ENCODE measurements at places on chromosomes 11 and 22. TPM values are rescaled to one million over a fixed set of nuclear protein-coding genes. Genes with fewer than 3 reads are reported as not detected.
A peak's percentile ranks its signal among the peaks of the same experiment; 100 is the strongest.

GRCh38 chr22:42434748-42435425 is 2.7 kb upstream of the NFAM1 start:
- no peak overlapping the region for H3K4me3 ChIP-seq
- H3K4me1 ChIP-seq: peaks cover 23% of the 10 kb centered on the region
- H3K36me3 ChIP-seq: no peaks in the 10 kb centered on the region
- peaks cover 19% of the 10 kb centered on the region for H3K27me3 ChIP-seq
- H3K27ac ChIP-seq: no peak overlapping the region

- H3K4me1 ChIP-seq: peaks cover 48% of the 10 kb centered on the region
- no peak overlapping the region for H3K27ac ChIP-seq
- no peaks in the 10 kb centered on the region for H3K36me3 ChIP-seq
- no peaks in the 10 kb centered on the region for H3K27me3 ChIP-seq
- no peak overlapping the region for H3K4me3 ChIP-seq
- DNase-seq: no peak
These were observed 53.6 kb downstream of the PTPRJ start for GRCh38 chr11:48033918-48034341.

- H3K4me1 ChIP-seq: no peaks in the 10 kb centered on the region
- no peak overlapping the region for H3K27ac ChIP-seq
- H3K4me3 ChIP-seq: no peak overlapping the region
- no peaks in the 10 kb centered on the region for H3K36me3 ChIP-seq
- no peak for DNase-seq
These were observed 679.9 kb upstream of the RAG2 start for GRCh38 chr11:37277896-37278465.

DNA sequence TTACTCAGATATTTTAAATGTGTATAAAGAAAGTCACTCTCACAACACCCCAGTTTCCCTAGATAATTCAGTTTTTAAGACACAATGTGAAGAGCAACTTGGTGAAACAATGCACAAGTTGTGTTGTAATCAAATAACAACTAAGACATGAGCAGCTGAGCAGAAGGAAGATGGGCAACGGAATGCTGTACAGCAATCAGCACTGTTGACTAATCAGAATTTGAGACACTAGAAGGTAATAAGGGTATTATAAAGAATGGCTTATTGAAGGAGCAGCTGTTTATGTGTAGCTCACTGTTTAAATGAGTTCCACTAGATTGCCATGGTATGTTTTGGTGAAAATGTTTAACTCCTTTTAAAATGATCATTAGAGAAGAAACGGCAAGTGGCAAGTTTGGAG is 60.1 kb downstream of the SOX6 start:
- H3K27ac ChIP-seq: no peak overlapping the region
- H3K27me3 ChIP-seq: no peaks in the 10 kb centered on the region
- DNase-seq: no peak
- no peaks in the 10 kb centered on the region for H3K36me3 ChIP-seq

GRCh38 chr11:2730272-2731129 is 30.7 kb upstream of the KCNQ1OT1 start:
- H3K36me3 ChIP-seq: no peaks in the 10 kb centered on the region
- H3K4me1 ChIP-seq: peaks cover 10% of the 10 kb centered on the region
- DNase-seq: no peak
- no peak overlapping the region for H3K27ac ChIP-seq
- H3K4me3 ChIP-seq: no peak overlapping the region

Gene APOL5
- not detected for total RNA-seq

GRCh38 chr11:122103321-122103720 is 12.7 kb downstream of the BLID start:
- H3K4me1 ChIP-seq: peaks cover 21% of the 10 kb centered on the region
- H3K36me3 ChIP-seq: no peaks in the 10 kb centered on the region
- H3K4me3 ChIP-seq: no peak overlapping the region
- no peak overlapping the region for H3K27ac ChIP-seq
- H3K27me3 ChIP-seq: no peaks in the 10 kb centered on the region

Gene OR2AG2
- total RNA-seq: not detected

- no peaks in the 10 kb centered on the region for H3K36me3 ChIP-seq
- H3K27ac ChIP-seq: no peak overlapping the region
- H3K4me3 ChIP-seq: no peak overlapping the region
- DNase-seq: no peak
These were observed 71.9 kb downstream of the NFAM1 start for GRCh38 chr22:42360348-42360747.

GRCh38 chr22:44777364-44777755 is 25.0 kb downstream of the ARHGAP8 start:
- no peak overlapping the region for H3K4me3 ChIP-seq
- H3K27ac ChIP-seq: no peak overlapping the region
- H3K36me3 ChIP-seq: peaks cover 6% of the 10 kb centered on the region
- no peak for DNase-seq
- H3K27me3 ChIP-seq: peaks cover 4% of the 10 kb centered on the region

DNA sequence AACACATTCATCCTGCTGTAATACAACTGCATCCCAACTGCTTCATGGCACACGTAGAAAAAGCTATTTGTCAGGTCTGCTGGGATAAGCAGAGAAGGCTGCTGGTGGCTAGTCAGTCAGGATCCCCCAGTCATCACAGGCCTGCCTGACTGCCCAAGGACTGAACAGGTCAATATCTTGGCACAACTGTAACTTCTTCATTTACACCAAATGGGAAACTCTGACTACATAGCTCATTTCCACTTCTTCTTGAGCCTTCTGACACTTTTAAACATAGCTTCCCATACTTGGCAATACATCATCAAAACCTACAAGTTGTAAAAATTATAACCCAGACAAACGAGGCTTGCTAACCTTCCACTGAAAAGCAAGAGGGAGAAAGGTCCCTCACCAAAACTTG is 2.8 kb downstream of the TMEM9B start:
- peaks cover 37% of the 10 kb centered on the region for H3K4me1 ChIP-seq
- no peak overlapping the region for H3K4me3 ChIP-seq
- peak overlapping the region; percentile 54 for H3K27ac ChIP-seq
- no peak for DNase-seq
- no peaks in the 10 kb centered on the region for H3K27me3 ChIP-seq

Gene TSSK2
- total RNA-seq: not detected
